ENCODE measurements at places on chromosomes 7 and 10.

GRCh38 chr7:43454936-43455518, 127.9 kb upstream of the STK17A start:
- DNase-seq, result no peak

DNA sequence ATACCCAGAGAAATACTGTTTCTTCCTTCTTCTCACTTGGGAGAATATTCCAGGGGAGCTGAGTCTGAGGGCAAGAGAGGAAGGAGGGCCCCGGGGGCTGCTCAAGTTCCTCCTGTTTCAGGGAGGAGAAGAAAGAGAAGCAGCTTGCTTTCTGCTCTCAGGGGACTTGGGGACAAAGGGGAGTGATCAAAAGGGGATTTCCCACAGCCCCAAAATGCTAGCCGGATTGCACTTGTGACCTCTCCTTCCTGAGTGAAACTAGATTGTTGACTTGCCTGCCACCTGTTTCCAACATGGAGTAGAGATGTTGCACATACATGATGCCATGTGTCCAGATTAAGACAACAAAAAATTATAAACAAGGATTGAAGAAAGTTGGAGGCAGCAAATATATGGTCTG, 28.7 kb upstream of the PDCD4 start:
- peak; percentile 41 for DNase-seq

- DNase-seq, result no peak
Observed at GRCh38 chr7:85719981-85720953, 533.4 kb upstream of the SEMA3D start.

- DNase-seq, result no peak
Observed at GRCh38 chr7:28069807-28070206, 110.8 kb downstream of the JAZF1 start.

GRCh38 chr10:84829131-84829530, 500.7 kb downstream of the CCSER2 start:
- DNase-seq, result no peak

DNA sequence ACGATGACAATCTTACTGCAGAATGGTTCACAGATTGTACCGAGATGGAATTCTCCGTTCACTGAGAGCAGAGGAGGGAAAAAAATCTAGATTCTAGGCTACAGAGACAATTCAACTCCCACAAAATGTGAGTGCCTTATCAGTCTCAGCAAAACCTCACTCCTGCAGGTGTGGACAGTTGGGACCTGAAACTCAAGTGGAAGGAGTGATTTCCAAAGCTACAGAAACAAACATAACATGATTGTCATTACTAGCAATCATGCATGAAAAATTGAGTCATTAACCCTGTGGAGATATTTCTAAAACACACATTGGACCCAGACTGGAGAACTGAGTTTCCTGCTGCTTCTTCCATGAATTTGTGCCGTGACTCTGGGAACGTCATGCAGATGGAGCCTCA, 70.3 kb downstream of the CALML3 start:
- no peak for DNase-seq

- DNase-seq, result no peak
Observed at GRCh38 chr10:74813381-74814259, 12.8 kb upstream of the KAT6B start.

DNA sequence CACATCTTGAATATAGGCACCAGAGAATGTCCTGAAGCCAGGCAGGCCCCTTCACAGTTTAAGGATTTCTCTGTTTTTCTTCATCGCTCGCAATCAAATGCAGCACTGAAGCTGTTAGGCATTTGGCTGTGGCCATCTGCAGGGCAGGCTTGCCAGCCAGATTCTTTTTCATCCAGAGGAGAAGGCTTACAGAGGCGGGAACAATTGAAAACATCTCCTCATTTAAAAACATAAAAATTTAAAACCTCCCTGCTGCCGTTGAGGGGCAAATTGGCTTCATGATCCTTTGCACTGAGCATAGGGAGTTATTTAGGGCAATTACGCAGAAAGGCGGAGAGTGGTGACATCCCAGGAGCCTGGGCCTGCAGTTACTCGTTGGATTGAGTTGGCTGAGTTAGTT, 500.0 kb downstream of the TYW1 start:
- no peak for DNase-seq

DNA sequence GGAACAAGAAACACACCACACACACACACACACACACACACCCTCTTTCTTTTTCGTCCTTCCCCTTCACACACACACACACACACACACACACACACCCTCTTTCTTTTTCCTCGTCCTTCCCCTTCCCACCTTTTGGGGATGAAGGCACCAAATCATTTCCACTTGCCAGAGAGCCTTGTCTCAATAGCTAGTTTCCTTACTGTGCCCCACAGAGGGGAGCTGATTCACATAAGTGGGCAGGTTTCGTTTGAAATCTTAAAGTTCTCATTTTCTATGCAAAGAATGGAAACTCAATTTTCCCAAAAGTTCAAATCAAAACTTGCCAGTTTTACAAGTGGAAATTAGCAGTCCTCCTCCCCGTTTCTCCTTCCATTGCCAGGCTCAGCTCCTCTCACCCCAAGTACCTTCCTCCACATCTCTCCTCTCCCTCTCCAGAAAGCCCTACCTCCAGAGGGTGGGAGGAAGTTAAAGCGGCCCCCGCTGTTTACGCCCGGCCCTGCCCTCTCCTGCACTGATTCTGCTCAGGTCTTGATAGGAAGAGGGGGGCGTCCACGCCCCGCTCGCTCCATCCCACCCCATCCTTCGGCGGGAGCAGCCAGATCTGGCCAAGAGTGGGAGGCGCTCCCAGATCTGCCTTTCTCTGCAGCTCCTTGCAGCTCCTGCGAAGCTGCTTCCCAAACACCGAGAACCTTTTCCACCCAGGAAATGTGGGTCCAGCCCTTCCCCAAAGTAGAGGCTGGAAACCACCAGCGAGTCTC, 1.3 kb downstream of the CTTNBP2 start:
- DNase-seq, result no peak

GRCh38 chr10:123141791-123142700, 5.9 kb upstream of the HMX2 start:
- no peak for DNase-seq

- no peak for DNase-seq
Observed at GRCh38 chr10:17883621-17884020, 68.1 kb upstream of the SLC39A12 start.

- no peak for DNase-seq
Observed at GRCh38 chr7:147586526-147586925, 1004.0 kb upstream of the C7orf33 start.

- peak; percentile 55 for DNase-seq
Observed at GRCh38 chr7:30285536-30286284, 1.3 kb downstream of the ZNRF2 start.
